ENCODE measurements at places on chromosomes 3 and 15.
A peak's percentile ranks its signal among the peaks of the same experiment; 100 is the strongest.

DNA sequence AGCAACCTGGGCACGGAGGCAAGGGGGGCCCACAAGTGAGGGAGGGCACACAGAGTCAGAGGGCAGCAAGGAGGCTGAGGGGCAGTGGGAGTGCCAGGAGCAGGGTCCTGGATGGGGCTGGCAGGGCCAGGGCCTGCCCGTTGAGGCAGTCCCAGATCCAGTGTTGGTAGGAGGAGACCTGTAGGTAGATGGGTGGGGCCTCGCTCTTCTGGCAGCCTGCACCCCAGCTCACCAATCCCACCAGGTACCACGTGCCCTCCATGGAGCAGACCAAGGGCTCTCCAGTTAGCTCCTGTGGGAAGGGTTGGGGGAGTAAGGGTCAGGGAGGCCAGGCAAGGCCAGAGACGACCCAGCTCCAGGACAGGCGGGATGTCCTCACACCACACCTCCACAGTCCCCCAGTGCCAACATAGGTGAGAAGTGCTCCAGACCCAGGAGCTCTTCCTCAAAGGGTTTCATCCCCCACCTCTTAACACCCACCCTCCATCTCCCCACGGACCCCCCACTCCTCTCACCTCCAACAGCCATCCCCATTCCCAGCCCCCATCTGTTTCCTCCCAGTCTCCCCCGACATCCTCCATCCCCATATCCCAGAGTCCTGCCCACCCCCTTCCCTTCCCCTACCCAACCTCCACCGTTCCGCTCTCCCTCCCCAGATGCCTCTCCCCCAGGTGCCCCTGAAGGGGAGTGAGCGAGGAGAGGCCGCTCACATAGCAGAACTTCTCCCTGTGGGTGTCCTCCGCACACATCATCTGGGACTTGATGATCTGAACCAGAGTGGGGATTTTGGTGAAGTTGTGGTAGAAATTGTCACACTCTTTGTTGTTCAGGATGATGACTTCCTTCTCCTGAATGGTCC lies 5.2 kb downstream of the PRSS50 start:
- DNase-seq = no peak

DNA sequence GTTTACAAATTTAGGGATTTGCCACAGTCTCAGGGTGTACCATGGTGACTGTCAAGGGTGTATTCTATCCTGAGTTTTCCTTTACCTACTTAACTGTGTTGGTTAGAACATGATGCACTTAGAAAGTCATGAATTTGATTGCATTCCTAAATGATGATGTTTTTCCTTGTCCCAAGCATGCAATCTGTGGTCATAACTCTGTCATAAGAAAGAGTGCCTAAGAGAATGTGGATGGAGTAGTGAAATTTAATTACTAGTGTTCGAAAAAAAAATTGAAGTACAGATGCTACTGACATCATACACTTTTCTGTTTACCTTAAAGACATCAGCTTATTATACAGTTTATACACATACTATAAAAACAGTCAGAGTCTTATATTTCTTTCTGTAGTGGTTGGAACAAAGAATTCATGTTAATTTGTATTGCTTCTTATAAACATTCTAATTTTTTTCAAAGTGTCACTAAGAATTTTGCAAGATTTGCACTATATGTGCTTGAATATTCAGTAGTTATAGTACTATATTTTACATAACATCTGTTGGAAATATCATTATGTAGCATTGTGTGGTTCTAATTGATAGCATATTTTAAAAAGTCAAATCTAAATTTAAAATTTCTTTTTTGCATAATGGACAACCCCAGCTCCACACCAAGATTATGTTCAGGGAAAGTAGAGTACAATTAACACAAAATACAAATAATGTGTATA lies 231.3 kb upstream of the KCNMB2 start:
- DNase-seq = no peak

GRCh38 chr15:72005483-72005882 lies 112.5 kb downstream of the MYO9A start:
- DNase-seq = no peak

DNA sequence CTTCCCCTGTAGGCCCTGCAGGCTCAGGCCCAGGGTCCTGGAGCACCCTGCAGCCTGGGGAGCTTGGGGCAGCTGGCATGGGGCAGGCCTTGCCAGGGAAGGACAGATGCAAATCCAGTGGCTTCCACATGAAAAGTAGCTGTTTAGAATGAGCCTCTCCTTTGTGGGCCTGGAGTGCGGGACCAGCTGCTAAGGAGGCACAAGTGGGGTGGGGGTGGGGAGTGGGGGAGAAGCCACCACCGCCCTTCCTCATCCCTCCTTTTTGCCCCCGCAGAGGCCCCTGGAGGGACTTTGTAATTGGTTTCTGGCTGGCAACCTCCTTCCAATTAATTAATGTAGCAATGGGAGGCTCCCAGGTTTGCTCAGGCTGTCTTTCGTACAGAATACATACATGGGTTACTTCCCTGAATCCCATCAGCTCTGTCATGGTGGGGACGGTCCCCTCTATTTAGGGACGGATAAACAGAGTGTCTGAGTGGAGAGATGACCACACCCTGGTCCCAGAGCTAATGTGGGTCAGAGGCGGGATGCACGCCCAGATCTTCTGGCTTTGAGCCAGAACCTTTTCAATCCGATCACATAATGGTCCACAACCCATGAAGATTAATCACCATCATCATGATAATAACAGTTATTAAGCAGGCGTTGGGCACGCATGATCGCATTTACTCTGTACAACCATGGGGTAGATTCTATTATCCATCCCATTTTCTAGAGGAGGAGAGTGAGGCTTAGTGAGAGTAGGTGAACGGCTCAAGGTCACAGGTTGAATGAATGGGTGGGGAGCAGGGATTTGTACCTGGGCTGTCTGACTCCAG lies 6.2 kb downstream of the CORO2B start:
- no peak for DNase-seq

DNA sequence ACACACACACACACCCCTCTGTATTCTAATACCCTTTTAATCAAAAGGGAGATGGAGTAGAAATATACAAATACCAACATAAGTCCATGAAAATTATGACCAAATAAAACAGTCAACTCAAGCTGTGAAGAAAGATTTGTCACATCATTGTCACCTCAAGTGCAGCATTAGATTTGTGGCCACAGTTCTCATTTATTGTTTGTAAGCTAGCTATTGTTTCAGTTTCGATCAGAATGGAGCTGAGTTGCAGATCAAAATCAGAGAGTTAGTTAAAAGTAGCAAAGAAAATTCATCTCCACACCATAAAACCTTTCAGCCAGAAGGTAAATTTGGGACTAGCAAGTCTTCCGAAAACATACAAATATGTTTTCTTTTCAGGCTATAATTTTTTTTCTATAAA lies 267.7 kb upstream of the LMCD1 start:
- DNase-seq = no peak

- DNase-seq = no peak
Measured at GRCh38 chr15:71146580-71146982, 31.3 kb downstream of the THSD4 start.

- DNase-seq = no peak
Measured at GRCh38 chr3:101248736-101249135, 71.6 kb downstream of the IMPG2 start.

DNA sequence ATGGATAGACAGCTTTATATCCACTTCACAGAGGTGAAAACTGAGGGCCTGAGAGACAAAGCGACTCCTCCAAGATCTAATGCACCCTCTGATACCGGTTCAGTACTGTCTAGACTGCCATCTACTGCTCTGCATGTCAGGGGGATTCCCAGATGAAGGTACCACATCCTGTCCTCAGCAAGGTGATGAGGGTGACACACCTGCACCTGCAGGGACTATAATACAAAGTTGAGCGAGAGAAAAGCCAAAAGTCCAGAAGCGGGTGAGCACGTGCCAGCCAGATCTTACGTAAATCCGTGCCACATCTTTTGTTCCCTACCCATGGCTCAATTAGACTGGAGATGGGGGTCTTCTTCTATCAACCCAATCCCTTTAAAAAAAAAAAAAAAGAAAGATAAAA lies 32.4 kb upstream of the HES1 start:
- DNase-seq = no peak

DNA sequence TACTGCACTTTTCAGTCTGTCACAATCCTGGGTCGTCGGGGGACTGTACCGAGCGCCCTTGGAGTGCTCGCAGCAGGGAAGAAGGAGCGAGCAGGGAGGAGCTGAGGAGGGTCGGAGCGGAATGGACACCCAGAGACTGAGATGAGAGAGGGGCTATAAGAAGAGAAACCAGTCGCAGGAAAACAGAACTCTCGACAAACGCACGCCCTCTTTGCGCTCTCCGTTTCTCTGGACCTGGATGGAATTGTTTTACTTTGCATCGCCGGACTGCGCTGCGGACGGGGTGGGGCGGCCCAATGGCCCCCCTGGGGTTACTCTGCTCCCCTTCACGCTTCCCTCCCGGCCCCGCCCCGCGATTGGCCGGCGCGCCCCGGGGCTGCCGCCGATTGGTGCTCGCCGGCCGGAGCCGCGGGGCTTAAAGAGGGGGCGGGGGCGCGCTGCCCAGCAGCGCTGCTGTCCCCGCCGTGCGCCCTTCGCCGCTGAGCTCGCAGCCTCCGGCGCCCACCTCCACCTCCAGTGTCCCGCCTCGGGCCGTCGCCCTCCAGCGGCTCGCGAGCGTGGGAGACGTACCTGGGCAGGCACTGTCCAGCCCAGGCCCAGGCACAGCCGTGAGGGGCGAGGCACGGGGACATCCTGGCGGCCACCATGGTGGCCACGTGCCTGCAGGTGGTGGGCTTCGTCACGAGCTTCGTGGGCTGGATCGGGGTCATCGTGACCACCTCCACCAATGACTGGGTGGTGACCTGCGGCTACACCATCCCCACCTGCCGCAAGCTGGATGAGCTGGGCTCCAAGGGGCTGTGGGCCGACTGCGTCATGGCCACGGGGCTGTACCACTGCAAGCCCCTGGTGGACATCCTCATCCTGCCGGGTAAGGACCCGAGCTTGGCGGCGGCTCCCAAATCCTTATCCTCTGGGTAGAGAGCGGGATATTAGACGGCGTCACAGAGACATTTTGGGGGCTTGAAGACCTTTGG lies at the start of gene CLDN11:
CLDN11 (plus strand) TSS at position 447 of the 977 bp plus-strand sequence; CDS start at position 646, 199 bp downstream.
- DNase-seq = no peak

GRCh38 chr3:40243056-40243455 lies 66.5 kb upstream of the EIF1B start:
- DNase-seq = peak; percentile 36

DNA sequence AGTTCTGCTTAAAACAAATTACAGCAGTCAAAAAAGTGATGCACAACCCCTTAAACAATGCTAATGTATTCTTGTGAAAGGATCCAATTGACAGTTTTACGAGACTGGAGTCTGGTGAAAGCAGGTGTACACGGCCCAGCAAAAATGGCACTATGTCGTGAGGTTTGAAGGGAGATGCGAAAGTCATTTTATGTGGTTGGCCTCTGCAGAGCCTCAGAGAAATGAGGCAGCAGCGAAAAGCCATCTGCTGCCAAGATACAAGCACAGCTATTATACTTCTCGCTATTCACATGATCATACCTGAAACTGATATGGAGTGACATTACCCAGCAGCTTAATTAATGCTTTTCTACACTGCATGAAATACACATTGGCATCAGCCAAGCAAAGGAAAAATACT lies 36.4 kb downstream of the MECOM start:
- DNase-seq = no peak

GRCh38 chr3:107892955-107893624 lies 197.7 kb downstream of the CD47 start:
- DNase-seq = no peak

- no peak for DNase-seq
Measured at GRCh38 chr3:127808197-127808596, 14.1 kb downstream of the MGLL start.
